ENCODE measurements at places on chromosomes 2 and 18.

GRCh38 chr2:9811679-9812511, 31.4 kb upstream of the TAF1B start:
- no peak for DNase-seq

GRCh38 chr2:207165121-207166038, at the start of gene KLF7:
KLF7 (minus strand) TSS chr2:207165948; CDS start chr2:207165568, 380 bp downstream.
- peak; percentile 80 for DNase-seq

DNA sequence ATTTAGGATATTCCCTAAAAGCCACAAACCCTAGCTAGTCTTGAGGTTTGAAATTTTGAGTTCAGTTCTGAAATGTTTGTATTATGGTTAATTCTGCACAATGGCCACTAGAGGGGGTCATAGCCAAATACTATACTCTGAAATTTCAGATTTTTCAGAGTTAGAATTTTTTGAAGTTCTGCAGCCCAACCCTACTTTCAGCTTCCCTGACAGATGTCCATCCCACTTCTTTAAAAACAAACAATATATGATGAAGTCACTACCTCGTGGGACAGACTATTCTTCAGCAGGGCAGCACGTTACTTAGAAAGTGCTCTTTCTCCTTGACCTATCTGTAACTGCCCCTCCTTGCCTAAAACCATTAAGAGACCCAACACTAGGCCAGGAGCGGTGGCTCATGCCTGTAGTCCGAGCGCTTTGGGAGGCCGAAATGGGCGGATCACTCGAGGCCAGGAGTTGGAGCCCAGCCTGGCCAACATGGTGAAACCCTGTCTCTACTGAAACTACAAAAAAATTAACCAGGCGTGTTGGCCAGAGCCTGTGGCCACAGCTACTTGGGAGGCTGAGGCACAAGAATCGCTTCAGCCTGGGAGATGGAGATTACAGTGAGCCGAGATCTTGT, 48.2 kb upstream of the PAPOLG start:
- peak; percentile 68 for DNase-seq

GRCh38 chr18:12773369-12773768, 70.5 kb downstream of the PSMG2 start:
- DNase-seq, result no peak

DNA sequence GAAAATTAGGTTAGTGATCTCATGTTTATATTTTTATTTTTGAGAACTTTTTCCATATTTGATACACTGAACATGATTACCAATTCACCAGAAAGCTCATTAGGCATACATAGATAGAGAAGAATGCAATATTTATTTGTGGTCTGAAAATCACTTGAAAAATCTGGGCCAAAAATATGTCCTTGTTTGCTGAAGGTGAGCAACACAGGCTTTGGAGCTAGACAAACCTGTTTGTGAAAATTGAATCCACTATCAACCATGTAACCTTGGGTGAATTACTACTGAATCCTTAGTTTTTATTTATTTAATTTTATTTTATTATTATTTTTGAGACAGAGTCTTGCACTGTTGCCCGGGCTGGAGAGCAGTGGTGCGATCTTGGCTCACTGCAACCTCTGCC, 46.5 kb upstream of the ZSWIM2 start:
- DNase-seq, result no peak

- no peak for DNase-seq
Measured at GRCh38 chr18:50133526-50133925, 61.4 kb downstream of the MYO5B start.

DNA sequence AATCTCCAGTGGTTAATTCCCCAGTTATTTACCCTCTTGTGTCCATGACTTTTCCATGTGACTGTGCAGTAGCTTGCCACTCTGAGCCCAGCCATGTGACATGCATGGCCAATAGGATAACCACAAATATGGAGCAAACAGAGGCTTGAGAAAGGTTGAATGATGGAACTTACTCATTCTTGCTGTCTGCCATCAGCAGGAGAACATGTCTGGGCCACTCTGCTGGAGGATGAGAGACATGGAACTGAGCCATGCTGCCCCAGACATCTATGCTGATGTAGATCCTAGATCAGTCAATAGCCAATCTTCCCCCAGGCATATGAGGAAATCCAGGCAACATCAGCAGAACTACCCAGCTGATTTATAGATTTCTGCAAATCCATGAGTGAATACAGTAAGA, 992.3 kb upstream of the FANCL start:
- no peak for DNase-seq

GRCh38 chr18:57148263-57148662, 1.4 kb downstream of the BOD1L2 start:
- no peak for DNase-seq

GRCh38 chr2:202046572-202046971, 12.9 kb downstream of the FZD7 start:
- DNase-seq, result peak; percentile 37

- DNase-seq, result no peak
Measured at GRCh38 chr18:58239879-58240278, 195.9 kb downstream of the NEDD4L start.

GRCh38 chr2:186496401-186496800, 10.3 kb downstream of the ZC3H15 start:
- DNase-seq, result no peak

GRCh38 chr18:27467073-27467472, 282.0 kb upstream of the CHST9 start:
- DNase-seq, result no peak

DNA sequence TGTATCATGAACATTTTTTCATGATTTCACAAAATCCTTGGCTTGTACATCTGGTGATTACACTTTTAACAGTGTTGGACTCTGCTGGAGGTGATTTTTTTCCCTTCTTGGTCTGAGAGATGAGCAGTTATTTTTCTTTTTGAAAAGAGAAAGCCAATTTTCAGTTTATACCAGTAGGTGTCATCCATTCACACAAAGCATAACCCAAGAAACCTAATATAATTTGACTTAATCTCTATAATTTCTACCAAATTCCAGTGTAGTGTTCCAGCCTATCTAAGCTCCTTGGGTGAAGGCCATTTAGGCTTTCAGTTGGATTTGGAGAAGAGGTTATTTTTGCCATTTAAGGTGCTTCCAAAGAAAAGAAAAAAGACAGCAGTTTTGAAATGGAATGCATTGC, 7.7 kb upstream of the ICOS start:
- no peak for DNase-seq

DNA sequence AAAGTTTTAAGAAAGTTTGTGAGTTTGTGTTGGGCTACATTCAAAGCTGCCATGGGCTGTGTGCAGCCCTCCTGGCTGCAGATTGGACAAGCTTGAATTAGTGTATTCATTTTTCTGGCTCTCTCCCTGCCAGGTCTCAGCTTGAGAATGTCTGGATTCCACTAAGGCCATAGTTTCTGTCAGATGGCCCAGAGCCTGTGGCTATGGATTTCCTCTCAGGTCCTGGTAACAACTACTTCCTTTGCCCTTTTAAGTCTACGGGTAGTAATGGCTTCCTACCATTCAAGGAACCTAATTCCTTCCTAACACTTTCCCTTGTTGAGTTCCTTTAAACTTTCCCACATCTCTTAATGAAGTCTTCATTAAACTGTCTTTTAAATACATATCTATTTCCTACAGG, 24.3 kb upstream of the PSMD14 start:
- no peak for DNase-seq

- no peak for DNase-seq
Measured at GRCh38 chr2:152449578-152449977, 114.6 kb downstream of the FMNL2 start.

DNA sequence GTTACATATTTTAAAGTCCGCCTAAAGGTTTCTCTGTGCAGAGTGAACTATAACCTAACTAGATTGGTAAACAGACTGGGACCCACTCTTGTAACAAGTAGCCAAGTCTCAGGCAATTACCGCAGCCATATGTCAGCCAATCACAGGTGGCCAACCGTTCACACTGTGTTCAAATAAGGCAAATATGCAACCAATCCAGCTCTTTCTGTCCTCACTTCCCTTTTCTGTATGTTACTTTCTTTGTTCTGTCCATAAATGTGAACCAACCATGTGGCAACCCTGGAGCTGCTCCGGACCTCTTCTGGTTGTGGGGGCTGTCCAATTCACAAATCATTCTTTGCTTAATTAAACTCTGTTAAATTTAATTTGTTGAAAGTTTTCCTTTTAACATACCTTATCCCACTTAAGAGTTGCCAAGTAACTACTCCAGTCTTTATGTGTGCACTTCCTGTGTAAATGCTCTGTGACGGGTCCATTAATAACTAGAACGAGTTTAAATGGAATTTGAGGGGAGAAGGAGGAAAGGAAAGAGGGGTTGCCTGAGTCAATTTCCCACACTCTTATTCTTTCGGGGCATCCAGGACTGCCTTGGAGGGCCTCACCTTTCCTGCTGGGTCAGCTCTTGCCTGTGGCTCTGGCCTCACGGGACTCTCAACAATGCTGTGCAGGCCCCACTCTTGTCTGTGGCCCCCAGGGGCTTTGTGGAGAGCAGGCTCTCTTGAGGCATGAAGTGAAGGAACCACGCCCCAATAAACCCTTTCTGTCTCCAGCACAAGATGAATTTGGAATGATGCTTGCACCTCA, 6.6 kb upstream of the RPL37A start:
- DNase-seq, result peak; percentile 20

DNA sequence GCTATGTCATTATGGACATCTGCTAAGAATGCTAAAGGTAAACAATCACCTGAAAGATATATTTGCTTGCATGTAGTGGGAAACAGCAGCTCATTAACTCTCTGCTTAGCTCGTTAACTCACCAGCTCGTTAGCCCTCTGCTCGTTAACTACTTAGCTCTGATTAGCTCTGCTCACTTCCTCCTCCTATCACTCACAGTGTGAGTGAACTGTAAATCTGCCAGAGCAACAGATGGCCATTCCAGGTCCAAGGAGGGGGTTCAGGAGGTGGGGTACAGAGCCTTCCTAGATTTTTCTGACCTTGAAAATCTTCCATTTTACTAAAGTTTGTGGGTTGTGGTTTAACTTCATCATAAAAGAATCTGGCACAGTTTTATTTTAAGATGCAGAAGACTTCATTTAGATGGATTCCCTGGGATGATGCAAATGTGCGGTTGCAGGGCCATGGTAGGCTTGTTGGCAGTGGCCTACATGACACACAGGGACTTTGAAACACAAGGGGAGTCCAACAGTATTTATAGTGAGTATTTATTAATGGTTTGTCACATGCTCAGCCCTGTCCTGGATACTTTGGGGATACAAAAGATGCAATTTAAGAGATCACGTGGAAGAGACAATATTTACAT, 1633.7 kb upstream of the CELF4 start:
- DNase-seq, result no peak

DNA sequence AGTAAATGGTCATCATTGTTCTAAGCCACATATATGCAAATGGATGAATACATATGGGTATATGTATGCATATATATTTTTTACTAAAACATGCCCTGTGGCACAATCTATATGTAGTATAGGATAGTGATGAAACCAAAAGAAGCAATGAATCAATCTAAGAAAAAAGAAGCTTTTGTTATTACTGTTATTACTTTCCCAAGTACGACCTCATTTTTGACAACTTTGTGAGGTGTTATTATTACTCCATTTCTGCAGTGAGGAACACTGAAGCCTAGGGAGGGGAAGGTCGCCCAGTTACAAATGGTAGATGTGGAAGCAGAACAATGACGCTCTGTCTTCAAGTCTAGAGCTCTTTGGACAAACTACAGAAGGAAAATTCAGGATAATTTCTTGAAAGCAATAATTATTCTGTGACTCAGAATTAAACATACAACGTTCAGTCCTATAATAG, 38.3 kb downstream of the STAT4 start:
- DNase-seq, result no peak

DNA sequence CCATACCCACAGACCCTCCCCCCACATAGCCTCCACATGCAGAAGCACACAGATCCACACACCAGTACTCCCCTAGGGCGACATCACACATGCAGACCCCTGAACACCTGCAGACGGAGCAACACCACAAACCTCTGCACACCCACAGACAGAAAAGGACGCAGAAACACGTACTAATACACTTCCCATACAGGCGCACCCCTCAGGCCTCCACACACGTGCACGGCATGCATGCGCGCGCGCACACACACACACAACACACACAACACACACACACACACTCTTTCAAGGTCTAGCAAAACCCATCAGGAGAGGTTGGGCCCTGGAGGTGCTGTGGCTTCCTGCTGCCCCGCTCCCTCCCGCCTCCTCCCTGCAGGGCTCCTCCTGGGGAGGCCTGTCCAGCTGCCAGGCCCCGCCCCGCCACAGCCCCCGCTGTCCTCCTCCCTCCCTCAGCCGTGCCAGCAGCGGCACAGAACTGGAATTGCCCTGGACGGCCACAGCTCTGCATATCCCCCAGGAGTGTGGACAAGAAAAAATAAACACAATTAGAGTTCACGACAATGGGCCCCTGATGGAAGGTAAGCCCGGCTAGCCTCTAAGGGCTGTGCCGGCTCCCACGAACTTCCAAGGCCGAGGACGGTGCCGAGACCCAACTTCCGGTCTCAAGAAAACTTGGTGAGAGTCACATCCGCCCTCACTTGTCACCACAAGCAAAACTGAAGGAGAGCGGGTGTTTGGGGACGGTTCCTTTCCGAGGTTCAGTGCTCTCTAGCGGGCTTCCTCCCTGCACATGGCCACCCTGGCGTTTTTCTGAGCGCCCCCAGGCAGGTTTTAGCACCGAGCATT, 6.8 kb downstream of the ZFP36L2 start:
- DNase-seq, result peak; percentile 87

DNA sequence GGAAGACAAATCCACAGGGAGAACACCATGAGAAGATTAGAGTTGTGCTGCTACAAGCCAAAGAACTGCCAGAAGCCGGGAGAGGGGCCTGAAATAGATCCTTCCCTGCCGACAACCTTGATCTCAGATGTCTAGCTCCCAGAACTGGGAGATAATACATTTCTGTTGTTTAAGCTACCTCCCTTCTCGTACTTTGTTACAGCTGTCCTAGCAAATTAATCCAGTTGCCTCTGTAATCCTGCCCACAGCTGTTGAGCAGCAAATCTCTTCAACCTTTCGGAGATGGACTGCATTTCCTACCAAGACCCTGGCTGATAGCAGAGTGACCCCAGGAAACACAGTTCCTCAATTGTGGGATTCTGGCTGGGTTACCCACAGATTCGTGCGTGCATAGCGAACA, 2.6 kb upstream of the TBC1D8 start:
- peak; percentile 54 for DNase-seq

GRCh38 chr2:235988271-235989015, 179.7 kb downstream of the GBX2 start:
- no peak for DNase-seq

DNA sequence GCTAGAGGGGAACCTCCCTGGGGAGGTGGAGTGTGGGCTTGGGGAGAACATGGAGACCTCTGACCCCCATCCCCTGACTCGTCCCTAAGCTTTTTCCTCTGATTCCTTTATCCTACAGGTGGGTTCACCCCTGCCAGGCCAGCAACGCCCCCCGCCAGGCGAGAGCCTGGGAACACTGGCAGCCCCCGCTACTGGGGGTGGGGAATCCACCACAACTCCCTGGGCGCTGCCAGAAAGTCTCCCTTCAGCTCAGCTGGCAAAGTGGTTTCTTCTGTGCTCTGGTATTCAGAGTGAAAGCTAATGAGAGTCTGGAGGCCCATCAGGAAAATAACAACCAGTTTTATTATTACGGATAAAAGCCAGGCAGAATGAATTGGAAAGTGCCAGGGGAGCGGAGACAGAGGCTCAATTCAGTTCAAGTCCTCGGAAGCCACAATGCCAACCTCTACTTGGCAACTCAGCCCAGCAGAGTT, 2.8 kb downstream of the DIPK1C start:
- peak; percentile 46 for DNase-seq

GRCh38 chr2:158098178-158098577, 3.5 kb upstream of the UPP2 start:
- DNase-seq, result no peak
